ENCODE measurements at places on chromosomes 3 and 15.

- DNase-seq, result no peak
Measured at GRCh38 chr3:129056451-129057173, 4.0 kb upstream of the GP9 start.

- no peak for DNase-seq
Measured at GRCh38 chr3:139477710-139478640, 1.7 kb upstream of the RBP2 start.

GRCh38 chr3:195867631-195868335 lies 40.6 kb downstream of the TNK2 start:
- DNase-seq, result no peak

GRCh38 chr3:72900048-72900447 lies 12.2 kb downstream of the GXYLT2 start:
- no peak for DNase-seq

DNA sequence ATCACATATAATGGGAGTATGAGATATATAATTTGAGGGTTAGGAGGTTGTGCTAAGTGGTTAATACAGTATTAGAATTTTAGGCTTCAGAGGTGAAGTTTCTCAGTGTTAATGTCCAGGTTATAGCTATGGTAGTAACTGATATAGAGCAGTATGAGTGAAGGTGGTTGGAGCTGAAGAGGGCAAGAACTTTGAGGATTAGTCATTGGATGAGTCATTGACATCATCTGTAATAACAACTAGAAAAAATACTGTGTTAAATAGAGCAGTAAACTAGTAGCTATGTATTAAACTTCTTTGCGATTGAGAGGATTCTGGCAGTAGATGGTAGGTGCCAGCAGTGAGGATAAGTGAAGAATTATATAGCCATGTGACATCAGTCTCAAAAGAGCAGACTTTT lies 47.5 kb upstream of the EIF3J start:
- no peak for DNase-seq

GRCh38 chr3:160005004-160005403 lies 16.4 kb downstream of the IL12A start:
- DNase-seq, result no peak

GRCh38 chr3:174858353-174858752 lies 781 bp upstream of the NAALADL2 start:
- no peak for DNase-seq

DNA sequence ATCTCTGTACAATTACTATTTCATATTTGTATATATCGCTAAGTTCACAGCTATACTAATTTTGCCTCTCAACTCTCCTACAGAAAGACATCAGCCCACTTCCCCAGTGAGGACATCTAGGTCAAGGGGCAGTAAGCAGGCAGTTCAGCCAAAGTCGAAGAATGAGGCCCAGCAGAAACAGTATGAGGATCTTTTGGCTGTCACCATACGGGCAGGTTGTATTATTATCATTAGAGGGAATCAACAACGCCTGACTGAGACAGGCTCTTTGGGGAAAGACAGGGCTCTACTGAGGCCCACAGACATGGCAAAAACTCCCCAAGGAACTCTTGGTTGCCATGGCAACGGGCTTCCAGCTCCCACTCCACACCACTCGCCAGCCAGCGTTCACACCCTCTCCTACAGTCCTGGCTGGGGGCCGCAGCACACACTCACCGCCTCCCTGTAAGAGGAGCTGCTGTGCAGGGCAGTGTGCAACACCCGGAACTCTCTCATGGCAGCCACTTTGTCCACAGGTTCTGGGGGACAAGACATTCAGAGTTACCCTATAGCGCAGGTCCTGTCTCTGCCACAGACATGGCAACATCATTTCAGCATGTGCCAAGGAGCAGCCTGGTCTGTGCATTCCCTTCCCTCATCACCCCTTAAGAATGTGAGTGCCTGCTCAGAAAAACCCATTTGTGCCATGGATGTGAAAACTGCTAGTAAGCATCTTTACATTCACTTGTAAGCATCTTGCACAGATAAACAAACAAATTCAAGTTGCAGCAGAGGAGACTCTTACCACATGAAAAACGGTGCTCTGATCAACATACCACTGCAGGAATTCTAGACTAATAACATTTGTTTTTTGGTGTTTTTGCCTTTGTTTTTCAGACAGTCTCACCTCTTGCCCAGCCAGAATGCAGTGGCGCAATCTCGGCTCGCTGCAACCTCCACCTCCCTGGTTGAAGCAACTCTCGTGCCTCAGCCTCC lies 8.8 kb downstream of the UBL7 start:
- DNase-seq, result no peak

- DNase-seq, result no peak
Measured at GRCh38 chr3:40387001-40387894, at the start of gene ENTPD3. ENTPD3 (plus strand) TSS chr3:40387184; CDS start chr3:40388058, 874 bp downstream.

GRCh38 chr15:65077981-65078352 lies 1.4 kb downstream of the KBTBD13 start:
- DNase-seq, result no peak

- DNase-seq, result no peak
Measured at GRCh38 chr15:27824841-27825422, 274.2 kb downstream of the OCA2 start.

GRCh38 chr3:173945170-173945569 lies 547.6 kb downstream of the NLGN1 start:
- DNase-seq, result no peak

GRCh38 chr3:108106031-108106430 lies 15.2 kb upstream of the CD47 start:
- DNase-seq, result no peak

DNA sequence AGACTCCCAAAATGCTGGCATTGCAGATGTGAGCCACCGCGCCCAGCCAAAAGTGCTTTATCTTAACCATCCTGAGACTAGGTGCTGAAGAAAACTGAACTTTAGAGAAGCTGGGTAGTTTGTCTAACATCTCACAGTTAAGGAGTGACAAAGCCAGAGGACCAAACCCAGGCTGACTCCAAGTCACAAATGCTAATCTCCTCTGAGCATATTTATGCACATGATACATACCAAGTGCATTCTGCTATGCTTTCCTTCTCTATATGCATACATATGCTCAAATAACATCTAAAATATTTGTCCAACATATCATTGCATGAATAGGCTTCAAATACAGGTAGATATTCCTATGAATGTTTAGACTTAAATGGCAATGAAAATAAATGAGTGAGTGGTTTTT lies 256.9 kb downstream of the CTNNB1 start:
- no peak for DNase-seq

Measured in central memory CD8-positive, alpha-beta T cell (primary cell).